Activated CD4-positive, alpha-beta T cell treated with anti-CD3 and anti-CD28 coated beads for 48 hours (primary cell): ENCODE measurements at places on chromosomes 2 and 18.

DNA sequence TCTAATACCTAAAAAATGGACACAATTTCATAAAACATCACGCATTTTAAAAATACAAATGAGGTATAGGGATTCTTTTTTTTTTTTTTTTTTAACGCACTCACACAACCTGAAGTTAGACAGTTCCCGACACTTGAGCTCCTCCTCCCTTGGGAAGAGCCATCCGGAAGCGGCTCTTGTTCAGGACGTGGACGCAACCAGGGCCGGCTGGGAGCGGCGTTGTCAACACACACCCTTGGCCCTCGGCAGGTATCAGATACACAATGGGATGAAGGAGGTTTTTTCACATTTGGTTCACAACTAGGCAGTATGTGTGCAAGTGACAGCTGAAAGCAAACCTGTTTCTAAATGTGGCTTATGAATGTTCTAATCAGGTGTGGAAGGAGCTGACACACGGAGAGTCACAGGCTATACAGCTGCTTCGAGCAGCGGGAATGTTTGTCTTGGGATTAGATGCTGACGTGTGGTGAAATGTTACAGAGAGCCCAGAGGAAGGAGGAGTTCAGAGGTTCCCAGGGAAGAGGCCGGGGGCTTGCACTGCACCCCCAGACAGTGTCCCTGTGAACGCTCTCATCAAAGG, 111.1 kb downstream of the PXDN start:
- no peak for DNase-seq

- no peak for DNase-seq
These were observed 242.4 kb downstream of the KLHL29 start for GRCh38 chr2:23627236-23628009.

GRCh38 chr2:9163306-9164111, 43.1 kb upstream of the ASAP2 start:
- no peak for DNase-seq

DNA sequence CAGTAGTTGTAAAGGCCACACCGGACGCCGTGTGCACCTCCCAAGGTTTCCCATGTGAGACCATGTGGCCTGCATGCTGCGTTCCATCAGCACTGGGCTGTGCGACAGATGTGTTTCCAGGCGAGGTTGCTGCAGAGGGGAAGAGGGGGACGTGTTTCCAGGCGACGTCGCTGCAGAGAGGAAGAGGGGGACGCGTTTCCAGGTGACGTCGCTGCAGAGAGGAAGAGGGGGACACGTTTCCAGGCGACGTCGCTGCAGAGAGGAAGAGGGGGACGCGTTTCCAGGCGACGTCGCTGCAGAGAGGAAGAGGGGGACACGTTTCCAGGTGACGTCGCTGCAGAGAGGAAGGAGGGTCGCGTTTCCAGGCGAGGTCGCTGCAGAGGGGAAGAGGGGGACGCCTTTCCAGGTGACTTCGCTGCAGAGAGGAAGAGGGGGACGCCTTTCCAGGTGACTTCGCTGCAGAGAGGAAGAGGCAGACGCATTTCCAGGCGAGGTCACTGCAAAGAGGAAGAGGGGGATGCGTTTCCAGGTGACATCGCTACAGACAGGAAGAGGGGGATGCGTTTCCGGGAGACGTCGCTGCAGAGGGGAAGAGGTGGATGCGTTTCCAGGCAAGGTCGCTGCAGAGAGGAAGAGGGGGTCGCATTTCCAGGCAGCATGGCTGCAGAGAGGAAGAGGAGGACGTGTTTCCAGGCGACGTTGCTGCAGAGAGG, 24.5 kb downstream of the NFATC1 start:
- peak; percentile 35 for DNase-seq

DNA sequence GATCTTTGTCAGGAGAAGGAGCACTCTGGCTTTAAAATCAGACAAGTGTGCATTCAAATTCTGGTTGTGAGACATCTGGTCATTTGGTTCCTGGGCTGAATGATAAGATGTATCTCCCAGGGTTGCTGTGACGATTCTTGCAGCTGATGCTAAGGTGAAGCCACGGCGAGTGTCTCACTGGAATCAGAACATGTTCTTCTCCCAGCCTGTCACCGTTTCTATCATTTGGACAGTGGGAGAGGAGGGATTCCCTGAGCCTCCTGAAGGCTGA, 68.3 kb downstream of the NCK2 start:
- DNase-seq = no peak
